ENCODE measurements at places on chromosomes 16 and 17. TPM values are rescaled to one million over a fixed set of nuclear protein-coding genes. Genes with fewer than 3 reads are reported as not detected.

DNA sequence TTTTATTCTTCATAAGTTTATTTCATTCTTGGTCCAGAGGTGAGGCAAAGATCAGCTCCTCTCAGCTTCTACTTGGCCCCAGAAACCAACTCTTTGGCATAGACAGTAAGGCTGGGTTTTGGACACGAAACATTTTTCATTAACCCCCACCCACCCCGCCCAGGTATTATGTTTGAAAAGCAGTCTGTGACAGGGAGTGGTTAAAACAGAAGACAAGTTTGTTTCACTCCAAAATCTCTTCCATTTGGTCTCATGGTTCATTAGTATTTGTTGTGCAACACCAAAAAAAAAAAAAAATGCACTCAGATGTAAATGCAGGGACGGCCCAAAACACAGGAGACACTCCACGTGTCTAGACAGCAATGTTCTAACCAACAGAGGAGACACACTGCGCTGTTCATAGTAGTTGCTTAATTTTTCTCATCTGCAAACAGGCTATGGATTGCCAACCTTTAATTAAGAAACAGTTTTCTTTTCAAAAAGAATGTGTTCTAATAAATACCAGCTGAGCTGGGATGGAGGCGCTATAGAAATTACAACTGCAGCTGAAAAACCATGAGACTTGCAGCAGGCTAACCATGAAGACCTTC is 39.8 kb upstream of the MMP2 start:
- no peak for DNase-seq

- no peak for DNase-seq
Measured at GRCh38 chr17:43134774-43135453, 9.8 kb upstream of the BRCA1 start.

DNA sequence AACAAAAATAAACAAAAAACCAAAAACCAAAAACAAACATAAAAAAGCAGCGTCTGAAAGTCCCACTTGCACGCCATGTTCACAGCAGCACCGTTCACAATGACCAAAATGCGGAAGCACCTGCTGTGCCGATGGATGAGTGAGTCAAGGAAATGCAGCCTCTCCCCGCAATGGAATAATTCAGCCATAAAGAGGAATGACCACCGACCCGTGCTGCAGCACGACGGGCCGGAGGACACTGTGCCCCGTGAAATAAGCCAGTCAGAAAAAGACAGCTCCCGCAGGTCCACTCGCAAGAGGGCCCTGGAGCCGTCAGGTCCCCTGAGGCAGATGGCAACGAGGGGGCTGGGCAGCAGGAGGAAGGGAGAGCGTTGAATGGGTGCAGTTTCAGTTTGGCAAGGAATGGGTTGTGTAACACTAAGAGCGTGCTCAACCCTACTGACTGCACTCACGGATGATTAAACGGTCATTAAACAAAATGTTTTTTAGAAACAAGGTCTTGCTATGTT is 5.1 kb downstream of the CLCN7 start:
- no peak for DNase-seq

- no peak for DNase-seq
Measured at GRCh38 chr17:30831257-30831656, 509 bp upstream of the ATAD5 start.

DNA sequence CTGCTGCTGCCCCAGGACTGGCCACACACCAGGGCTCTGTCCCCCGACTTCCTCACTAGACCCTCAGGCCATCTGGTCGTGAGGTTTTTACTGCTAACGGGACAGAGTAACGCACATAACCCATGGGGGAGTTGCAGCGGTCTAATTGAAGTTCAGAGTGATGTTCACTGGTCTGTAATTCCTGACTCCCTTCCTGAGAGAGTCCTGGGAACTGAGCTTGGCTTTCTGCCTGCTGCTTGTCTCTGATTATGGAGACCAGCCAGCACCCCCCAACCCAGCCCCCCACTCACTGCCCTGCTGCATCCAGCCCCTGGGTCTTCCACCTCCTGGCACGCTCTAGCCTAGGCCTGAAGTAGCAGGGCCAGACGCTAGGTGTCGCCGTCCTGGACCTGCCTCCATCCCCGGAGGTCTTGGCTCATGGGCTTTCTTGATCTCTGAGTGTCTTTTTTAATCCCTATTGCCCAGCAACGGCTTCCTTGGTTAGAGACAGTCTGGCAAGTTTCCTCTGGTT is 192.9 kb downstream of the CCDC182 start:
- no peak for DNase-seq

- DNase-seq: no peak
Measured at GRCh38 chr17:58384897-58385296, 32.4 kb downstream of the RNF43 start.

- no peak for DNase-seq
Measured at GRCh38 chr17:61551255-61551742, 39.7 kb downstream of the NACA2 start.

- DNase-seq: peak; percentile 73
Measured at GRCh38 chr16:49641250-49641649, 214.7 kb downstream of the ZNF423 start.

DNA sequence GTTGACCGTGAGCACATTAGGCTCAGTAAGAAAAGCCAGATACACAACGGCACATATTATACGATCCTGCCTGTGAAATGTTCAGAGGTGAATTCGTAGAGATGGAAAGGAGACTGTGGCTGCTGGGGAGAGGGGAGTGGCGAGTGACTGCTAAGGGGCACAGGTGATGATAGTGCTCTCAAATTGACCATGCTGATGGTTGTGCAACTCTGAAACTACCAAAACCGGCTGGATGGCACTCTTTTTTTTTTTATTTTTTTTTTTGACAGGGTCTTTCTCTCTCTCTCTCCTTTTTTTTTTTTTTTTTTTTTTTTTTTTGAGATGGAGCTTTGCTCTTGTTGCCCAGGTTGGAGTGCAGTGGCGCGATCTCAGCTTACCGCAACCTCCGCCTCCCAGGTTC is 8.1 kb upstream of the SEC14L5 start:
- no peak for DNase-seq

- DNase-seq: peak; percentile 84
Measured at GRCh38 chr17:9104370-9105041, 83.2 kb downstream of the NTN1 start.

DNA sequence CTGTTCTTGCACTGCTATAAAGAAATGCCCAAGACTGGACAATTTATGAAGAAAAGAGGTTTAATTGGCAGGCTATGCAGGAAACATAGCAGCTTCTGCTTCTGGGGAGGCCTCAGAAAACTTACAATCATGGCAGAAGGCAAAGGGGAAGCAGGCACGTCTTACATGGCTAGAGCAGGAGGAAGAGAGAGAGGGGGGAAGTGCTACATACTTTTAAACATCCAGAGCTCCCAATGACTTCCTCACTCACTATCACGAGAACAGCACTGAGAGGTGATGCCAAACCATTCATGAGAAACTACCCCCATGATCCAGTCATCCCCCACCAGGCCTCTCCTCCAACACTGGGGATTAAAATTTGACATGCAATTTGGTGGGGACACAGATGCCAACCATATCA is 13.3 kb downstream of the WFIKKN2 start:
- DNase-seq: no peak

DNA sequence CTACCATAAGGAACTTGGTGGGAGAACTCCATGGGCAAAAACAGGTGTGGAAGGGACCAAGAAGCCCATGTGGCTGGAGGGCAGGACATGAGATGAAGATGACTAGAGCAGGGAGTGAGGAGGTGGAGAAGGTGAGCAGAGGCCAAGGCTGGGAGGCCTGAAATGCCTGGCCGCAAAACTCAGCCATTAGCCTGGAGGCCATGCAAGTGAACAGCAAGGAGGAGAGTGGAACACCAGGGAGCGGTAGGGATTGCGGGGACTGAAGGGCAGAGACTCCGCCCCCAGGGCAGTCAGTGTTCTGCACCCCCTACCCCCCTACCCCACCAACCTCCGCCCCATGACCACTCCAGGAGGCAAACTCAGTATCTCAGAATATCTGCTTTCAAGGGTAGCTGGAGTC is 17.0 kb downstream of the BCL7C start:
- DNase-seq: no peak

DNA sequence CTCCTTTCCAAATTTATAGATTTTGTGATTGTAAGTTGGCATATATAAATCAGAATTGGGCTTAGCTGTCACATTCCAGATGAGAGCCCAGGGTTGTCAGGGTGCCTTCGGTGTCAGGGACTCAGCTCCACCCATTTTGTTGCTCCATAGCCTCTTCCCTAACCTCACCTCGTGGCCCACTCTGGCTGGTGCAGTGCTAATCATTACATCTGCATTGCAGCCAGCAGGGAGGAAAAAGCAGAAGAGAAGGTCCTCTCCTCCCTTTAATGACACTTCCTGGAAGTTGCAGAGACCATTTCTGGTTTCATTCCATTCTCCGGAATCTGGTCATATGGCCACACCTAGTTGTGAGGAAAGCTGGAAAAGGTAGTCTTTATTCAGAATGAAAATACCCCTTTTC is 113.3 kb downstream of the CCT6B start:
- peak; percentile 66 for DNase-seq

Gene PIGL
- 27.0 TPM for total RNA-seq

Gene MYH11
- 2,544 TPM for total RNA-seq

Gene TMEM132E
- 0.42 TPM for total RNA-seq

Gene SLC4A1
- 1.5 TPM for total RNA-seq

Gene PLCG2
- 15.9 TPM for total RNA-seq

Data from posterior vena cava (tissue), 2 donors.